ENCODE measurements at places on chromosomes 3 and 15.

GRCh38 chr15:50594311-50594710 is 47.8 kb upstream of the USP50 start:
- no peak for DNase-seq

DNA sequence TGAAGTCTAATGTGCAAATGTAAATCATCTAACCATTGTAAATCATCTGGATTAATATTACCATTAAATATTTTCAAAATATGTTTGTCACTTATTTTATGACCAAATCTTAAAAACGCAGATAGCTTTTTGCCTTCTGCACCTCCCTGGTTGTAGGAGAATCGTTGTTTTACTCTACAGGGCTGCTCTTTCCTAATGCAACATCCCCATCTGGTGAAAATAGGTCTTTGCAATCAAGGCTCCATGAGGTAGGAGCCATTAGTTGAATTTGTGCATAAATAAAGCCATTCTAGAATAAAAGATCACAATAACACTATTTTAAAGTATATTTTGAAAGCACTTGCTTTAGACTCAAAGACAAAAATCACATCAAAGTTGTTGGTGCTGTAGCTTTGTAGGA is 535.6 kb upstream of the AGTR1 start:
- no peak for DNase-seq

DNA sequence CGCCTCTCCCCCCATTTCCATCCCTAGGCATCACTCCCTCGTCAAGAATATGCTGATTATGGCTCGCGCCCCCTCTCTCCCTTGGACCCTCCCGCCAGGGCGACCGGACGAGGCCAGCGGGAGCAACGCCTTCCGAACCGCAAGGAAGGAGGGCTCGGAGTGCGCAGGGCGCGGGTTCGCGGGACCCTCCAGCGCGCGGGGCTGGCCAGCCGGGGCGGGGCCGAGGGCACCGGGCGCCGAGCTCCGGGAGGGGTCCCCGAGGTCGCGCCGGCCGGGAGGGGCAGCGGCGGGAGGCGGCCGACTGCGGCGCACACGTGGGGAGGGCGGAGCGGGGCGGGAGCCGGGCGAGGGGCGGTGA is 483 bp downstream of the EHD4 start:
- DNase-seq: no peak

DNA sequence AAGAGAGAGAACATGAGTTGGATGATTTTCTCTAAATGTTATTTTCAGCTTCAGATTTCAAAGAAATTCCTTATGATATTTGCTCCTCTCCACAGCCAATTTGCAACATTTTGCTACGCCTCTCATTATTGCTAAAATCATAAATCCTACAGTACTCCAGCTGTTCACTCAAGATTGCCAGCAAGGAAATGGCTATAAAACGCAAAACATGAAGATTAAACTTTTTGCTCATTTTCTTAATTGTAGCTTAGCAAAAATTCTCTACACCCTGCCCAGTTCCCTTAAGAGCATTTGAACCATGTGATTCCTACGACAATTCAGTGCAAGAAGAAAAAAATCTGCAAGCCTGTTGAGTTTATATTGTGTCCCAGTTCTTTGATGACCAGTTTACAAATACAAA is 6.8 kb downstream of the CHRNA3 start:
- no peak for DNase-seq

GRCh38 chr15:88377509-88377908 is 89.7 kb downstream of the MRPL46 start:
- DNase-seq: no peak

DNA sequence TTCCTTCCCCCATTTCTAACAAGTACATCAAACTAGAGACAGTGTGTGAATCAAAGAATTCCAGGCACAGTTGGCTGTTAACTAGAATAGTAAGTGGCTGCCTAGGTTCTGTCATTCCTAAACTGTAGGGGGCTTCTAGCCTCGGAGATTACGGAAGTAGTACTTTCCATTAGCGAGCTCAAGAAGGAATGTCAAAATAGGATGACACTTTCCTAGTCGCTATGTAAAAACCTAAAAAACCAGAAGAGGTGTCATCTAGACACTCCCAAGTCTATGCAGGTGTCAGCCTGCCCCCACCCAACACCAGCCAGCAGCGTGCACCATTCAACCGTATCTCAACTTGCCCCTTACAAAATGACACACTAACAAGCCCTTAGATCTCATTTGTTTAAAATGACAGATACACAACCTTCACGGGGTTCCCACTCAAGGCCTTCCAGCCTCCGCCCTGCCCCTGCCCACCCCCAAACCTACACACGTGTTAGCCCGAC is 874 bp downstream of the INO80 start:
- no peak for DNase-seq

- peak; percentile 26 for DNase-seq
Measured at GRCh38 chr3:114770874-114771273, 376.2 kb downstream of the ZBTB20 start.

DNA sequence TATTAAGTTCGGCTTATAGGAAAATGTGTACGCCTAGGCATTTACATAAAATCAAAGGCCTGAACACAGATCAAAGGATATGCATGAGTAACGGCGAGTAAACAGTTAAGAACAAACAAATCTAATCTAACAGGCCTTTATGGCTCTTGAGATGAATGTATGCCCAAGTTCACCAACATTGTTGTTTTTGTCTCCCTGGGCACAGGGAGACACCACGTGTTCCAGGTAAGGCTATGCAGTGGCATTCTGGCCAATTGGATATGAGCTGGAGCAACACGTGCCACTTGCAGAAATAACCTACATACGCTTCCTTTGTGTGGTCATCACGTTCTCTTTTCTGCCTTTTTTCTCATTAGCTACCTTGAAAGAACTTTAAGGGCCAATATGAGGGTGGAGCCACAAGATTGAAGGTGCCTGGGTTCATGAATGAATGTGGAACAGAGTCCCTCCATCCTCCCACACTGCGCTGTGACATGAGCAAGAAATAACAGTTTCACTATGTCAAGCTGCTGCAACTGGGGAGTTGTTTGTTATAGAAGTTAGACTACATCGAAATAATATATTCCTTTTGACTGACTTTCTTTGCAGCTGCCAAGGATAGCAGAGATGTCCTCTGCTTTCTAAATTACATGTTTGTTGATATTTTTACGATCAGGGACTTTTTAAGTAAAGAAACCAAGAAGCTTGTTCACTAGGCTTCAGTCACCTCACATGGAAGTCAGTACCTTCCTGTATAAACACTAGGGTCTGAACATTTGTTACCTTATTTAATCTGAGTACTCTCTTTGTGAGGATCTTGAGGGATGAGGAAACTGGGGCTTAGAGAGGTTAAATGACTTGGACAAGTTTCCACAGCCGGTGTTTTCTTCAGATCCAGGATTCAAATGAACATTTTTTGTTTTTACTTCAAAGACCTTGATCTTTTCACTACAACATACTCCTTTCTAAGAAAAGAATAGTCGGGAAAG is 427.5 kb upstream of the TBL1XR1 start:
- DNase-seq: no peak

GRCh38 chr3:114213627-114214541 is 23.5 kb downstream of the ZNF80 start:
- peak; percentile 33 for DNase-seq

- DNase-seq: no peak
Measured at GRCh38 chr15:75348562-75349350, 1.9 kb downstream of the NEIL1 start.

DNA sequence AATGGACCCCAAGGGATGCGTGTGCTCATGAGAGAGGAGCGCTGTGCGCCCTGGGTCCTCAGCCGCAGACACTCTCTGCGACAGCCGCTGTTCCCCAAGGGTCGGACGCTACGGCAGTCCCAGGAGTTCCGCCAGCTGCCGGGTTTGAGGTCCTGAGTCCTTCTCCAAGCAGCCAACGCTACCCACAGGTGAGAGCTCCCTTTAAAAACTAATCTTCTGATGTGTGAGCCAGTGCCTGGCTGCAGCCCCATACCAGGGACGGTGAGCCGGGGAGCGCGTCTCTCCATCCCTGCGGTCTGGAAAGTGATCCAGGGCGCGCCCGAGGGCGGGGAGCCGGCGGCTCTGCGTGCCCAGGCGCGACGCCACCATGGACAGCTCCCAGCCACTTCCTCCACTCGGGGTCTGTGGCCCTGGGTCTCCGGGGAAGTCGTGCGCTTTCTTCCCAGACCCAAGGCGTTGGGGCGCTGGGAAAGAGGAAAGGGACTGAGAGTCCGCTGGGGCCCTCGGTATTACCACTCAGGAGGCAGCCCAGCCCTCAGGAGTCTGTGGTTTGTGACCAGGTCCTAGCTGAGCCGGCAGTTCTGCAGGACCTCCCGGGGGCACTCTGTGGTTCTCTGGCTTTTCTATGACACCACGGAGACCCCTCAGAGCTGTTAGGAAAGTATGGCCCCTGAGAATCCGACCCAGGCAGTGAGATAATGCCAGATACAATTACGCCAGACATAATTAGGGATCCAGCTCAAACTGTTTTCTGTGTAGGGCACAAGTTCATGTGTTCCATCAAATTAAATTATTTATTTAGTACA is 1.4 kb downstream of the CEMIP start:
- no peak for DNase-seq

DNA sequence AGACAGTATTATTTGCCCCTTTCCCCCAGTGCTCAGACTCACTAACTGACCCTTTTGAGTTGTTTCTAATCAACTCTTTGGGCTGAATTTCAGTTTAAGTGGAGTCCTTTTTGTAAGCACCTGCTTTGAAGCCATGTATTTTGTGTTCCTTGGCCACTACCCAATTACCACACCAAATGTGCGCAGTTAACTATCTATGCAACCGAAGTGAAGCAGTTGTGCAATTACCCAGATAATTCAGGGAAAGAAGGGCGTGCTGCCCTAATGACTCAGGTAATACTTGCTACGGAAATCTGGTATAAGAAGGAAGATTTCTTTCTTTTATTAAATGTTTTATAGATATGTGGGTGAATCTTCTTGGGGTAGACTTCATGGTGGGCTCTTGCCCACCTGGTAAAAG is 371.9 kb upstream of the TBL1XR1 start:
- no peak for DNase-seq

GRCh38 chr3:127137757-127138536 is 55.0 kb upstream of the PRR23E start:
- no peak for DNase-seq

DNA sequence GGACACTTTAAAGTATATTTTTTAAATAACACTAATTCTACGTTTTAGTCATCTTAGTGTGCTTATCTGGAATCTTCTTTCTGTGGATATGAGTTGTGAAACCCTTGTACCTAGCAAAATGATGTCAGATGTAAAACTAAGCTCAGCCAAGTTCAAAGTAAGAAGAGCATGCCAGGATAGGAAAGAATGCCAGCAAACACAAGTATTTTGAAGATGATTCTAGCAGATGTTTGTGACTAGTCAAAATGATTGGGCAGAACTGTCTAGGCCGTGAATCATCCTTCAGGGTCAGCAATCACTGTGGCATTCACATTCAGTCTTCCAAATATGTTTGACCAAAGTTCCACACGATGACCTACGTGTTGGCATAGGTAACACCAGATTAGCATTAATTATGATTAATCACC is 5.4 kb upstream of the PLOD2 start:
- DNase-seq: peak; percentile 85

- DNase-seq: no peak
Measured at GRCh38 chr3:36211652-36211999, 168.7 kb upstream of the STAC start.

- DNase-seq: peak; percentile 33
Measured at GRCh38 chr3:174440253-174440701, 418.9 kb upstream of the NAALADL2 start.

- DNase-seq: no peak
Measured at GRCh38 chr3:36762918-36763849, 1.2 kb downstream of the DCLK3 start.

DNA sequence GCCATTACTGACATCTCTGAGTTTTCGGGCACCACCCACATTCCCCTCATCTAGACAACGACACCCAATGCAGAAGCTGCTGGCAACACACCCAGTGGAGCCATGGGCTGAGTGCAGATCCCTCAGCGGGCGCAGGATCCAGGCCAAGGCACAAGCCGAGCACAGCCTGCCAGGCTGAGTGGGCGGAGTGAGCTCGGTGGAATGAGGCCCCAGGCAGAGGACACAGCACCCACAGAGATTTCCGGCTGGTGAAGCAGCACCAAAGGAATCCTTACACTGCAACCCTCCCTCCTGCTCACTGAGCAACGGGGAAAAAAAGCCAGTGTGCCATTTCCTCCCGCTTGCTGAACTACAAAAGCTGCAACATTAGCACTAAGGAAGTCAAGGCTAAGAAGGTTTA is 34.3 kb downstream of the ZMAT3 start:
- peak; percentile 75 for DNase-seq

DNA sequence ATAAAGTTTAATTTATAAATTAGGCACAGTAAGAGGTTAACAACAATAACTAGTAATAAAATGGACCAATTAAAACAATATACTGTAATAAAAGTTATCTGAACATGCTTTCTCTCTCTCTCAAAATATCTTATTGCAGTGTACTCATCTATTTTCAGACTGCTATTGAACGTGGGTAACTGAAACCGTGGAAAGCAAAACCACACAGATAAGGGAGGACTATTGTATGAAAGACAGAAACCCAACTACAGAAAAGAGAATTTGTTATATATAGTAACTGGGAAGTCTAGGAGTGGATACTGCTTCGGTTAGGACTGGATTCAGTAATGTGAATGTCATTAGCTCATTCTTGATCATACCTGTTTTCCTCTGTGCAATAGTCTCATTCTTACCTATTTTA is 119.3 kb upstream of the DAZL start:
- no peak for DNase-seq

- DNase-seq: peak; percentile 69
Measured at GRCh38 chr3:187986514-187986934, 167.4 kb upstream of the LPP start.

DNA sequence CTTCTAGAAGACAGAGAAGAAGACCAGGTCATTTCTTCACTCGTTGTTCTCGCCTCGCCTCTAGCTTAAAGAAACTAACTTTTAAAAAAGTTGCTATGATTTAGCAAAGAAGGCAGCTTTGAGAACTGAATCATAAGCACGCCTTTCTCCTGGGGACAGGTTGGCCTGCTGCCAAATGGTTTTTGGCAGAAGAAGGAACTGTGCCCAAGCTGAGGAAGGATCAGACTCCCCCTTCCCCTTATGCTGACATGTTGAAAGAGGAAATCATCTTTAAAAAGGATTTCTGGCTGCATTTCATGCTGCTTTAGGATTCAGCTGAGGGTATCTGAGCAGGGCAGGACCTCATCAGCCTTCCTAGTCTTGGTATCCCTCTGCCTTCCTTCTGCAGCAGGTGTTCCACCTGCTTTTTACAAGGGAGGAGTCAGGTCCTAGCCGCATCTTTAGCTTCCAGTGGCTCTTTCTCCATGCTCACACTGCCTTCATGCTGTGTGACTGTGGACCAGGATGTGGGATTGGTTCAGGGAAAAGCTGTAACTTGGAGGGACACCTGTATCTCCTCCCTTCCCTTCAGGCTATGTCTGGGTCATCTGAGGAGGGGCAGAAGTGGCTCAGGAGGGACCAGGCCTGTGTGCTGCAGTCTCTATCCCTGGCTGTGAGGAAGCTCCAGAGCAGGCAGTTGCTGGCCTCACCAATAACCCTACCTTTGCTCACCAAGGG is 34.1 kb upstream of the HACD2 start:
- peak; percentile 46 for DNase-seq

All from AG04449 (cell line).